Activated T-cell treated with anti-CD3 and anti-CD28 coated beads for 1 hour (primary cell): ENCODE measurements at places on chromosomes 12 and 14.

GRCh38 chr12:120231316-120232011, 30.6 kb upstream of the RPLP0 start:
- DNase-seq, result peak; percentile 55

DNA sequence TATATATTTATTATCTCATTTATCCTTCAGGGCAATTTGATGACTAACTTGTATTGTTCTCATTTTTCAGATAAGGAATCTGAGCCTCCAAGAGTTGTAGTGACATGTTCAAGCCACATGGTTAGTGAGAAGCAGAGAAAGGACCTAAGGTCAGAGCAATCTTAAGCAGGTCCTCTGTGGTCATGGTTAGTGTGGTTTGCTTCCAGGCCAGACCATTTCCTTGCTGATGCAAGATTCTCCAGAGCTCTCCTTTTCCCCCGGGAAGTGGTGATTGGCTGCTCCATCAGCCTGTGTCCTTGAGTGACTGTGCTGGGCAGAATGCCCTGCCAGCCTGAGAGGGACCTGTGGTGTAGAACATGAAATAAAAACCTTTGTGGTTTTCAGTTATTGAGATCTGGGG, 141.3 kb downstream of the KTN1 start:
- no peak for DNase-seq

GRCh38 chr12:69179786-69180185, 59.6 kb upstream of the CPSF6 start:
- no peak for DNase-seq

DNA sequence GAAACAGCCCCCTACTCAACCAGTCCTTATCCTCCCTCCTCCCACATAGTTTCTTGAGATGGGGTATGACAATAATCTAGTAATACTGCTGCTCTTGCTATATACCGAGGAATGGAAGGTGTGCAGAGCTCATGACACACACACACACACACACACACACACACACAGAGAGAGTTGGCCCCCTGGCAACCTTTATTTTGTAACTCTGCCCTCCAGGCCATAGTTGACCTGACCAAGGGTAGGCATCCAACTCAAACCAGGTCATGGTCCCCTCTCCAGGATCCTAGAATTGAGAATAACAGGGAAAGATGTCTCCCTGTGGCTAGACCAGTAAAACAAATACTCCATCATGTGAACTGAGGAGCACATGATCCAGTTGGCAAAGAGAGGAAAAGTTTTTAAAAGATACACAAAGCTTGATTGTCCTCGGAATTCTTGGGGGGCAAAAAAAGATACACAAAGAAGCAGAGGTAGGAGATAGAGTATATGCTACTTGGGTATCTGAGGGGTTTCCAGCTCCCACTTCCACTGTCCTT, 11.3 kb downstream of the ERO1A start:
- no peak for DNase-seq

GRCh38 chr12:22353615-22354325, 19.3 kb upstream of the ST8SIA1 start:
- DNase-seq, result no peak

GRCh38 chr14:96176275-96176674, 28.4 kb upstream of the BDKRB2 start:
- no peak for DNase-seq

DNA sequence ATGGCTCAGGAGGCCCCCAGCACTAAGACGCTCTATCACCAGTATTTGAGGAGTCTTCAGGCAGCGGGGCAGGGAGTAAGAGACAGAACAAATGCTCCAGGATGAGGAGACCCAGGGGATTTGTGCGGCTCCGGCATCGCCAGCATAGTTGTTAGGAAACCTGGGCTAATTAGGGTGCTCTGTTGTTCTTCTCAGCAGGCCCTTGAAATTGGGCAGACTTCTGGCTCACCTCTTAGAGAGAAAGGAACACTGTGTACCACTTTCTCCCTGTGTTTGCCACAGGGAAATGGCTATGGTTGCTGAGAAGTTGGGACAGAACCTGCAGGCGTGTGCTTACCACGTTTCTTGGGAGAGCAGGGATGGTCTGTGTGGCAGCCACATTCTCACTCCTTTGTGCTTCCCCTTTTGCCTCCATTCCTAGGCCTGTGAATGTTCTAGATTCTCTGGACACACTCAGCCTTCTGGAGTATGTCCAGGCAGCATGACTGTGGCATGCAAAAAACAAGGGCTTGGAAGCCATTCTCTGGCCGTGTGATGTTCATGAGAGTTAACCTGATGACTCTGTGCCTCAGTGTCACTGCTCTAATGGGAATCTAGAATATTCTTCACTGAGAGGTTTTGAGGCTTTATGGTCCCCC, 109.0 kb downstream of the CHST11 start:
- DNase-seq, result no peak

DNA sequence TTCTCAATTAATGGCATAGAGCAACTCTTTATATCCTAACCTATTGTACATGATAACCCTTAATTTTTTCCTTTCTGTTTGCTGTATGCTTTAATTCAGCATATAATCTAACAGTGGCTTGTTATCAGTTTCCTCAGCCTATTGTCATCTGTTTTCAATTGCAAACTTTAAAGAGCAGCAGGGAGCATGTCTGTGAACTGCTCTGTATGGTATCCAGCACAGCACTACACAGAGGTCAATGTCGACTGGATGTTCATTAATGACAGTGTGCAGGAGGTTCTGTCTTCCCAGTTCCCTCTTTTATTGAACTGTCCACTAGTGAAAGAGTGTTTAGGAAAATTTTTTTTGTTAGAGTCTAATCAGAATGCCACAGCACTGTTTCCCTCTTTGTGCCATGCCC, 609.1 kb downstream of the SOX5 start:
- DNase-seq, result no peak

- no peak for DNase-seq
Measured at GRCh38 chr12:108144080-108144479, 15.0 kb downstream of the WSCD2 start.

DNA sequence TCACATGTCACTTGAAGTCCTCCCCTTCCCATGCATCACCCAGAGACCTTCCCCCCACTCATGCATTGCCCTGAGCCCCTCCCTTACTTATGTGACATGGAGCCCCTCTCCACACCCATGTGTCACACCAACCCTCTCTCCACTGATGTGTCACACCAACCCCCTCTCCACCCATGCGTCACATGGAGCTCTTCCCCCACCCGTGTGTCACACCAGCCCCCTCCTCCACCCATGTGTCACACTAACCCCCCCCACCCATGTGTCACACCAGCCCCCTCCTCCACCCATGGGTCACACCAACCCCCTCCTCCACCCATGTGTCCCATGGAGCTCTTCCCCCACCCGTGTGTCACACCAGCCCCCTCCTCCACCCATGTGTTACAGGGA, 30.4 kb downstream of the RTL1 start:
- DNase-seq, result no peak

- DNase-seq, result no peak
Measured at GRCh38 chr12:2413301-2413700, 360.5 kb downstream of the CACNA1C start.

- DNase-seq, result no peak
Measured at GRCh38 chr12:53184828-53185227, 4.1 kb upstream of the CSAD start.

GRCh38 chr14:65281991-65282895, 130.3 kb upstream of the FUT8 start:
- DNase-seq, result no peak

DNA sequence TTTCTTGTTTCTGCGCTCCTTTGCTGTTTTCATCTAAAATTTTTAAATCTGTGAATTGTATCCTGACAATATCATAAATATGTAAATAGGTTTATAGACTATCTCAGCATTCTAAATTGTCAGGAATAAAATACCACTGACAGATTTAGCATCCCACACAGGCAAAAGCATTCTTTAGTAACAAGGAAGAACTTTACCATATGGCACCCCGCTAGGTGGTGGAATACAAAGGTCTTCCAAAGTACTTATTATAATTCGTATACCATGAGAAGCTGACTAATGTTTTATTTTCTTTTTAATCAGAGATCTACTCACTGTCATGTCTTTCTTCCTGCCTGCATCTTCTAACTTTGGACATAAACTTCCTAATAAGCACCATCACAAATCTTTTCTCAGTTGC, 328.8 kb upstream of the NOVA1 start:
- no peak for DNase-seq

DNA sequence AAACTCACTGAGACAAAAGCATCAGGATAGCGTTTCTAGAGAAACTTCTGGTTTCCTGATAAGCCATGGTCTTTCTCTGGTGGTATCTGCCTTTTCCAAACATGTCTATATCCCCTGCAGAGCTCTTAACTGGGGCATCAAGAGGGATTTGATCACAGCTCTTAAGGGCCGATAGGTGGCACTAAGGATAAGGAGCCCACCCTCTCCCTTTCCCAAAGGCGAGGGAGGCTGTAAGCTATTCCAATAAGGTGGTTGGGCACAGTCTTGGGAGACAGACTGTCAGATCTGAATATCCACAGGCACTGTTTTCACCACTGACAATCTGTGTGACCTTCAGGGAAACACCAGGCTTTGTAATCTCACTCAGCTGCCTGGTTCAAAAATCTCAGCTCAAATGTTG, 206.0 kb downstream of the ADGRD1 start:
- no peak for DNase-seq

- no peak for DNase-seq
Measured at GRCh38 chr14:92653162-92653651, 95.2 kb downstream of the LGMN start.

- DNase-seq, result no peak
Measured at GRCh38 chr14:94145902-94146527, 16.6 kb upstream of the IFI27L2 start.

- no peak for DNase-seq
Measured at GRCh38 chr12:119949594-119949993, 39.4 kb upstream of the BICDL1 start.

DNA sequence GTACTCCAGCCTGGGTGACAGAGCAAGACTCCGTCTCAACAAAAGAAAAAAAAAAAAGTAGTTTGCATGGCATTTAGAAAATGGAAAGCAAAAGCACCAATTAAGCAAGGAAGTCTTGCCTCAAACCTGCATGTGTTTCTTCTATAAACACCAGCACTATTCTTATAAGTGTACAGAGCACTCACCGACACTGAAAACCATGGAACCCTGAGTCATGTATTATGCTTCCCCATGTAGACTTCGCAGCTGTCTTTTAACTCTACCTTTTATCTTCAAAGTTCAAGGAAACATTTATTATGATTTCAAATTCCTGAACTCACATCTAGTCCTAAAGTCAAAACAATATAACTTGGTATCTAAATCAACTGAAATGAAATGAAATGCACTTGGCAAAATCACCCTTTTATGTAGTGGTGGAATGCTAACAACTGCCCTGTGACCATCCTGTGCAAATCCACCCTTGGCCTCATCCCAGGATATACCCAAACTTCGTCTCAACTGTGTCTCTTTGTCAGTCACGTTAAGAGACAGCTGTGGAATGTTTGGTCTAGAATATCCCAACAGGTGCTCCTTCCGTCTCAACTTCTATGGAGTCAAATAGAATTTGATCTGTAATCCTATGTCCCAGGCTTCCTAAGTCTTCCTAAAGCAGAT, 4.8 kb downstream of the BCAT1 start:
- DNase-seq, result no peak

DNA sequence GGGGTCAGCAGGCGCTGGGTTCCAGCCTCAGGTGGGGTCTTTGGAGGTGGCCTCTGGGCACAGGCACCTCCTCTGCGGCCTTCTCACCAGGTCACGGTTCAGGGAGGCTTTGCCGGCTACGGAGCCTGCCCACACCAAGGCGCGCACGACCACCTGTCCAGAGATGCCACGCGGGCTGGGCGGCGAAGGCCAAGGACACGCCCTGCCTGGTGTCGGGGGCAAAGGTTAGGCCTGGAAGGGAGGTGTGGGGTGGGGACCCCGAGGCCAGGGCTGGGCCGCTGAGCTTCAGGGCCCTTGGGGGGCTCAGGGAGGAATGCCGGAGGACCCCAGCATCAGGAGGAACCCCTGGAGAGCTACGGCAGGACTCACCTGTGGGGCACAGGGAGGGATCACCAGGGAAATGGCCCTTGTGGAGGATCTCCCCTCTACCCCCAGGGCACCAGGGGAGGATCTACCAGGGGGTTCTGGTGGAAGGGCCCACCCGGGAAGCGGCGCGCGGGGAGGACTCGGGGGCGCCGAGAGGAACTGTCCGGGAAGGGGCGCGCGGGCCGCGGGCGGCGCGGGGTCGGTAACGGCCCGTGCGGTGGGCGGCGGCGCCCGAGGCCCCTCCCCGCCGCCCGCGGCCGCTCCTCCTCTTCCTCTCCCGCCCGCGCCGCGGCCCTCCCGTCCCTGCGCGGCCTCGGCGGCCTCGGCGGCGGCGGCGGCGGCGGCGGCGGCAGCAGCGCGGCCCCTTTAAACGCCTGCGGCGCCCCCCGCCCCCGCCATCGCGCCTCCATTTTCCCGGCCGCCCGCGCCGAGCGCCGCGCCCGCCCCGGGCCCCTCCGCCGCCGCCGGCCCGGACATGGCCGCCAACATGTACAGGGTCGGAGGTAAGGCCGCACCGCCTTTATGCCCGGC, at the start of gene MTA1:
Gene MTA1, plus strand, starts transcription at position 633 of the 897 bp plus-strand sequence. Its CDS starts 209 bp downstream, at position 842.
- DNase-seq, result peak; percentile 41

GRCh38 chr12:121970581-121971300, 50.9 kb upstream of the BCL7A start:
- DNase-seq, result no peak

DNA sequence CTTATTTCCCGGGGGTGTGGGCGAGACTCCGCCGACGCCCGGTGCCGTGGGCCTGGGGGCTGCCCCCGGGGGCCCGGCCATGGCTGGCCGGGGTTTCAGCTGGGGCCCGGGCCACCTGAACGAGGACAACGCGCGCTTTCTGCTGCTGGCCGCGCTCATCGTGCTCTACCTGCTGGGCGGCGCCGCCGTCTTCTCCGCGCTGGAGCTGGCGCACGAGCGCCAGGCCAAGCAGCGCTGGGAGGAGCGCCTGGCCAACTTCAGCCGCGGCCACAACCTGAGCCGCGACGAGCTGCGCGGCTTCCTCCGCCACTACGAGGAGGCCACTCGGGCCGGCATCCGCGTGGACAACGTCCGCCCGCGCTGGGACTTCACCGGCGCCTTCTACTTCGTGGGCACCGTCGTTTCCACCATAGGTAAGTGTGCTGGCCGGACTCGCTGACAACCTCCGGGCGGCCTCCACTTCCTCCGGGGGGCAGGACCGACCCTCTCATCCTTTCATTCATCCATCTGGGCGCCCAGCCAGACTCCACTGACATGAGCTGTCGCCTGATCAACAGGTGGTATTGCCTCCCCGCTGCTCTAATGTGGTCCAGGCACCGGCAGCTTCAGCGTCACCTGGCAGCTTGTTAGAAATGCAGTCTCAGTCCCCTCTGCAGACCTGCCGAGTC, 467 bp downstream of the KCNK13 start:
- no peak for DNase-seq

DNA sequence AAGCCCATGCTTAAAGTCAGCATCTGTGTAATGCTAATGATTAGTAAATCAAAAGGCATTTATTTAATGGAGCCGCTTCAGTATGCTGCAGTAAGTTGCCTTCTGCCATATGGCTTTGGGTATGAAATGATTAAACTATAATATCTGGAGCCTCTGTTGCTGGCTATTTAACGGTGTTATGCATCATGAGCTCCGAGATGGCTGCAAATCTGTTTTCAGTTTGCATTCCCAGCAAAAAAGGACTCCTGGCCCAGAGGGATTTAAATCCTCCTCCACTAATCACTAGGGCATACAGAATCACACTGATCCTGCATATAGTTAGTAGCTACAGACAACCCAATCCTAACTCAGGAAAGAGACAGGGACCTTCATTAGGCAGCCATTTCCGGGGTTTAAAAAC, 171.5 kb upstream of the EEA1 start:
- no peak for DNase-seq

- no peak for DNase-seq
Measured at GRCh38 chr12:123941624-123942237, 30.9 kb downstream of the CCDC92 start.
